ENCODE measurements at places on chromosomes 6 and 20. TPM values are rescaled to one million over a fixed set of nuclear protein-coding genes. Genes with fewer than 3 reads are reported as not detected.

GRCh38 chr6:85676086-85676729, 33.5 kb upstream of the SYNCRIP start:
- H3K4me3 ChIP-seq, result peak overlapping the region; percentile 93
- no peaks in the 10 kb centered on the region for H3K27me3 ChIP-seq
- DNase-seq, result no peak
- no peaks in the 10 kb centered on the region for H3K36me3 ChIP-seq

DNA sequence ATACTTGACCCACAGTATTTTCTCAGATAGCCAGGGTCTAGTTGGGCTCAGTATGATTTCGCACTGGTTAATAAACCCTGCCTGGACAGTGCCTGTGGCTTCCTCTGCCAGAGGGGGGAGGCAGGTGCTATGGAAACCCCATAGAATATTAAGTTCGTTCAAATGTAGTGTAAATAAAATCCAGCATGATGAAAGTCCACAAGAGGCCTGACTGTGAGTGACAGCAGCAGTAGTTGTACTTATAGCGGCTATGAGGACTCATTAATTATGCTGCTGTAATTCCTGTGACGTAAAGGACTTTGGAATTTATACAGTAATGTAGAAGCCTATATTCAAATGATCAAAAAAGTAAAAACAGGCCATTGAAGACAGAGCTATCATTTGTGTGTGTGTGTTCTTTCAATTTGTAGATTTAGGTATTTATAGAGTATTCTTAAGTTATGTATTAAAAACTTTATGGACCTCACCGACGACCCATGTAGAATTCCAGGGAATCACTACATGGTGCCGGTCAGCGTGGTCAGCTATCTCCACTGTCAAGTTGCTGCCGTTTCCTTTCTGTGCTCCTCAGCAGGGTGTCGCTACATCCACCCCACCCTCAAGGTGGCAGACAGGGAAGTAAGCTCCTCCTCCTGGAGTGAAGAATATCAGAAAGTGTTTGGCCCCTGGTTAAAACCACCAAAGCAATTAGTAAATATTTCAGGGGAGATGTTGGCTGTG, 10.0 kb downstream of the PYGB start:
- H3K36me3 ChIP-seq, result no peaks in the 10 kb centered on the region
- no peak overlapping the region for H3K4me3 ChIP-seq
- DNase-seq, result no peak

- H3K27me3 ChIP-seq, result no peaks in the 10 kb centered on the region
- no peaks in the 10 kb centered on the region for H3K36me3 ChIP-seq
- H3K4me1 ChIP-seq, result no peaks in the 10 kb centered on the region
- no peak overlapping the region for H3K27ac ChIP-seq
- no peak overlapping the region for H3K4me3 ChIP-seq
These were observed 195.5 kb upstream of the FBXL4 start for GRCh38 chr6:99143108-99143861.

DNA sequence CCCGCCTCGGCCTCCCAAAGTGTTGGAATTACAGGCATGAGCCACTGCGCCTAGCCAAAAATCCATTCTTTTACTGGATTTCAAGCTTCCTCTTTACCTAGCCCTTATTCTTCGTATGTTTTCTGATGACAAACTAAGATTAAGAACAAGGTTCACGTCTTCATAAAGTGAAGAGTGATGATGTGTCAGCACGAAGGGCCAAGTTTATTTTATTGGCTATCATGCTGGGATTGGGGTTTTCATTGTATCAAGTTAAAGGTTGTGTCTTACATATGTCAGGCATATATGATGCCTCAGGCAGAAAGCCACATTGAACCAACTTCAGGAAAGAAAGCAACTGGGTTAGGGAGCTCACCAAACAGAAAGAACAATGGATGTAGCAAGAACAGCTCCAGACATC, 19.7 kb upstream of the SLC17A3 start:
- H3K27ac ChIP-seq, result no peak overlapping the region
- H3K4me3 ChIP-seq, result no peak overlapping the region
- H3K36me3 ChIP-seq, result no peaks in the 10 kb centered on the region
- DNase-seq, result no peak

DNA sequence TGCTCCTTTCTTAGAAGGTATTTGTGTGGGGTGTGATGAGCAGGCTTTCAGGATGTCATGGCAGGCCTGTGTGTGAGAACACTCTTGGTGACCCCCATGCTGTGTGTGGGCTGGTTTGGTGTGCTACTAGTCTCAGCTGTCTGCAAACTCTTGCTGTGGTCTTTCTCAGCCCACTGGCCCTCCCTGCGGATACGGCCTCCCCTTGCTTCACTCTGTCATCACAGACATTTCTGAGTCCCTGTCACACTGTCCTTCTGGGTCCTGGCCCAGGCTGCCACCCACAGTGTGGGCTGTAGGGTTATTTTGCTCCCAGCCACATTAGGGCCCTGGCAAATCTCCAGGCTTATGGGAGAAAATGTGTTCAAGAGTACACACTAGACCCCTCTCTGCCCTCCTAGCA, 39.0 kb upstream of the ARMC2 start:
- no peaks in the 10 kb centered on the region for H3K36me3 ChIP-seq
- H3K4me1 ChIP-seq, result no peaks in the 10 kb centered on the region
- DNase-seq, result no peak

DNA sequence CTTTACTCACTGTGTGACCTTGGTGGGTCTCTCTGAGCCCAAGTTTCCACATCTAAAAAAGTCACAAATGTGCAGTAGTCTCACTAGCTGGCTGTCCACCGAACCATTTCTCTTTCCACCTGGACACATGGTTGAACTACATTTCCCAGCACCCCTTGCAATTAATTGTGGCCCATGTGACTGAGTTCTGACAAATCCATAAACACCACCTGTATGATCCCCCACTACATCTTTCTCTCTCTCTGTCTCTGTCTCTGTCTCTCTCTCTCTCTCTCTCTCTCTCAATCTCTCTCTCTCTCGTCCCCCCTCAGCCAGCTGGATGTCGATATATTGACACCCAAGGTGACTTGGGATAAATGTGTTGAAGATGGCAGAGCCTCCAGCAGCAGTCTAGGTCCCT, 42.8 kb downstream of the SNHG17 start:
- H3K4me1 ChIP-seq, result no peaks in the 10 kb centered on the region
- H3K27me3 ChIP-seq, result no peaks in the 10 kb centered on the region
- DNase-seq, result no peak
- no peak overlapping the region for H3K4me3 ChIP-seq

The SYS1 gene
- total RNA-seq, result 57.4 TPM

- H3K4me3 ChIP-seq, result peak overlapping the region; percentile 91
- no peaks in the 10 kb centered on the region for H3K36me3 ChIP-seq
- H3K27me3 ChIP-seq, result no peaks in the 10 kb centered on the region
These were observed 642 bp downstream of the GZF1 start for GRCh38 chr20:23362392-23363256.

The VSTM2L gene
- 69.5 TPM for total RNA-seq

- no peaks in the 10 kb centered on the region for H3K4me1 ChIP-seq
- no peak overlapping the region for H3K27ac ChIP-seq
- DNase-seq, result no peak
- H3K4me3 ChIP-seq, result no peak overlapping the region
These were observed 26.2 kb upstream of the NCOA3 start for GRCh38 chr20:47475419-47476044.

GRCh38 chr20:23626040-23626620, 11.6 kb downstream of the CST3 start:
- H3K27me3 ChIP-seq, result no peaks in the 10 kb centered on the region
- H3K36me3 ChIP-seq, result no peaks in the 10 kb centered on the region
- H3K27ac ChIP-seq, result no peak overlapping the region
- no peaks in the 10 kb centered on the region for H3K4me1 ChIP-seq
- no peak for DNase-seq

The IL17A gene
- not detected for total RNA-seq

DNA sequence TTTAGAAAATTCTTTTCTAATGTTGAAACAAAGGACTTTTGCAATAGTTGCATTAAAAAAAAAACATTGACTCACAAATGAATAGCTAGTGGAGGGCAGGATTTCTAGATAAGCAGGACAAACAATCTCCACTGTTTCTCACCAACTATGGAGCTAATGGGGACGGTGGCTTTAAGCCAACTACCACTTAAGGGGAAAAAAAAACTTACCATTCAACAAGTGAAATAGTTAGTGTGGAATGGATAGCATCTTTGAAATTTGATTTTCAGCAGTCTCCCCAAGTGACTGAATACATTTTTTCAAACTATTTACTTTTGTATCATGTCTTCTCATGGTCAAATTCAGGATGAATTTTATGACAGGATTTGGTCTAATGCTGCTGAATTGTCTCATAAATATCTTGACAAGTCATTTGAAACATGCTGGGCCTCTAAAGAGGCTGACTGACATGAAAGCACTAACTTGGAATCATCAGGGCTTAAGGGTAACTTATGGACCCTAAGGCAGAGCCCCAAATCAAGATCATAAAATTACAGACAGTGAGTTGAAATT, 100.5 kb downstream of the EYA4 start:
- DNase-seq, result no peak
- H3K27me3 ChIP-seq, result no peaks in the 10 kb centered on the region
- H3K27ac ChIP-seq, result no peak overlapping the region

The CLVS2 gene
- total RNA-seq, result 4.2 TPM

DNA sequence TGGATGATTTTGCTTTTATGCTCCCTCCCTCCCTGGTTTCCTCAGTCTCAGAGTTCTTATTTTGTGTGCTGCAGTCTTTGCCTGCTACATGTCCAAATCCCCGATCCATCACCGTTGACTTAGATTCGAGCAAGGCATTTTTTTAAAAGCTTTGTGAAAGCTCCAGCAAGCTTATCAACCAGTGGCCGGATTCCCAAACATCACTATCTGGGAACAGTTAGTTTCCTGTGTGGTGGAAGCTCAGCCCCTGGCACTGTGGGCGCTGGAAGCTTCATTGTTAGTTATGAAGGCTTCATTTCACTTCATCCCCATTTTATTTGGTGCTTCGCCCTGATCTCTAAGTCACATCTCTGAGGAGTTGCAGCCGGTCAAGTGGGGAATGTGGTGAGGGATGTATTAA, 44.7 kb downstream of the DEK start:
- H3K27ac ChIP-seq, result no peak overlapping the region
- no peaks in the 10 kb centered on the region for H3K36me3 ChIP-seq
- no peak for DNase-seq
- H3K4me1 ChIP-seq, result no peaks in the 10 kb centered on the region
- no peaks in the 10 kb centered on the region for H3K27me3 ChIP-seq

GRCh38 chr6:34834789-34835518, 43.1 kb downstream of the BLTP3A start:
- H3K27ac ChIP-seq, result no peak overlapping the region
- no peak overlapping the region for H3K4me3 ChIP-seq
- no peaks in the 10 kb centered on the region for H3K36me3 ChIP-seq
- H3K27me3 ChIP-seq, result no peaks in the 10 kb centered on the region
- no peak for DNase-seq

DNA sequence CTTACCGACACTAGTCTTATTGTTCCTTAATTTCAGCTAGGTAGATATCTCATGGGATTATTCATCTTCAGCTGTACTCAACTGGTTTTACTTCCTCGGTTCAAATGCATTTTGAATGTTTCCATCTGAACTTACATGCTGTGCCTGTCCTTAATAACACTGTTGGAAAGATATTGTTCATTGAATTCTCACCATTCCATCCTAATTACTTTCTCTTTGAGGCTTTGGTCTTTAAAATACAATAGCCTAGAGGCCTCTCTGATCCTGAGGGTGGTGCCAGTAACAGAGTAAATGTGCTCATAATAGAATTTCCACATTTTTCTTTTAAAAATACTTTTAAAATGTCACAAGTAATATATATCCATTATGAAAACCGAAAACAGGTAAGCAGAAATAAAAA, 54.0 kb downstream of the IL20RA start:
- no peak overlapping the region for H3K27ac ChIP-seq
- no peaks in the 10 kb centered on the region for H3K36me3 ChIP-seq
- no peak for DNase-seq
- H3K4me3 ChIP-seq, result no peak overlapping the region
- H3K27me3 ChIP-seq, result no peaks in the 10 kb centered on the region

DNA sequence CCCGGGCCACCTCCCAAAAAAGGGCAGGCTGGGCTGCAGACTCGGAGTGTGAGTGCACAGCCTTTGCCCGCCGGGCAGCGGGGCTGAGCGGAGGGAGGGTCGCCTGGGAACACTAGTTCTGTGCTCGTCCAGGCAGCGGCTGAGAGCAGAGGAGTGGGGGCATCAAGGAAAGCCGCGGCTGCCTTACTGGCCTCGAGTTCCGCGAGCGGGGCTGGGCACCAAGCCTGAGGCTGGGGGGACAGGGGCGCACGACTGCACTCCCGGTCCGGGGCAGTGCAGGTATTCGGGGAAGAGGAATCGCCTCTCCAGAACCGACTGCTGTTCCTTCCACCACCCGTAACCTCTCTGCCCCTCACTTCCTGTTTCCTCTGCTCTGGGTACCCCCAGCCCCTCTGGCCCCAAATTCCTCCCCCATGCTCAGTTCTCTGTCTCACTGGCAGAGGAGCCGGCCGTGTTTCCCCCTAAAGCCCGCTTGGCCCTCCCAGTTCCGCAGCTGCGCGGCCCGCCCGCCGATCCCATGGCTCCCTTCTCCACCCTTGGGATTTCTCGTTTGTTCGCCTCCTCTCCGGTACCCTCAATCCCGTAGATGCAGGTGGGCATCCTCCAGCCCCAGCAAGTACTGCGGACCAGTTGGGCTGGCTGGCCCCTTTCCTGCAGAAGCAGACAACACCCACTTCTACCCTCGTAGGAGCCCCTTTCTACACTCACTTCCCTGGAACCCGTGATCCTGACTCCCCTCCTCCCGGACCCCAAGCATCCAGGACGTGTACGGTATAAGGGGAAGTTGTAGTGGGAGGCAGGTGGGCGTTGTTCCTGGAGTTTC, 5.1 kb downstream of the RING1 start:
- H3K36me3 ChIP-seq, result no peaks in the 10 kb centered on the region
- H3K27ac ChIP-seq, result no peak overlapping the region
- H3K4me3 ChIP-seq, result peak overlapping the region; percentile 32
- no peaks in the 10 kb centered on the region for H3K4me1 ChIP-seq
- no peak for DNase-seq

- no peak overlapping the region for H3K4me3 ChIP-seq
- H3K36me3 ChIP-seq, result no peaks in the 10 kb centered on the region
- DNase-seq, result no peak
These were observed 19.0 kb upstream of the SERINC3 start for GRCh38 chr20:44540834-44541233.

DNA sequence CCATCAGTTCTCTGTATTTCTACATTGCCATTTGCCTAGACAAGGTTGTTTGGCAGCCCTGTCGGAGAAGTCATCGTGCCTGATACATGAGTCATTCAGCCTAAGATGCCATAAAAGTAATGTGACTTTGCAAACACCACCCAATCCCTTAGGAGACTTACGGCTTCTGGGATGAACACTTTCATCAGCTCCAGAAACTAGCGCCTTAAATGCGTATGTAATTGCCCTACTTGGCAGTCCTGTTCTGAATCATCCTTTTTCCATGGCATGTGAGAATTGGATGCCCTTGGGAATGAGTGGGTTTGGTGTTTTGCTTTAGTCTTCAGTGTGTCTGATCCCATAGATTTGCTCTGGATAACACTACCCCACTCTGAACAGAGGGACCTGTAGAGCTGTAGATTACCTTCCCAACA, 158.5 kb downstream of the SASH1 start:
- H3K36me3 ChIP-seq, result no peaks in the 10 kb centered on the region
- no peak for DNase-seq
- H3K4me3 ChIP-seq, result no peak overlapping the region

All from prostate gland (tissue), 2 donors.